Activated CD8-positive, alpha-beta memory T cell treated with anti-CD3 and anti-CD28 coated beads for 48 hours (primary cell): ENCODE measurements at places on chromosomes 2 and 18.

GRCh38 chr18:50312296-50313030 lies 25.0 kb upstream of the CXXC1 start:
- DNase-seq = no peak

- DNase-seq = no peak
These were observed 45.4 kb upstream of the CTDP1 start for GRCh38 chr18:79634186-79634585.

DNA sequence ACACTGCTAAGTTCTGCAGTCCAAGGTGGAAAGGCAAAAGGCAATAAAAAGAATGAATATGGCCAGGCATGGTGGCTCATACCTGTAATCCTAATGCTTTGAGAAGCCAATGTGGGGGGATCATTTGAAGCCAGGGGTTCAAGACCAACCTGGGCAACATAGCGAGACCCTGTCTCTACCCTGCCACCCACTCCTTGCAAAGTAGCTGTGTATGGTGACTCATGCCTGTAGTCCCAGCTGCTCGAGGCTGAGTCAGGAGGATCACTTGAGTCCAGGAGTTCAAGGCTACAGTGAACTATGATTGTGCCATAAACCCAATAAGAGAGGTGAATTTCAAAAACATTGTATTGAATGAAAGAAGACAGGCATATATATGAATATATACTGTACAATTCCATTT lies 2.4 kb downstream of the MYL12B start:
- DNase-seq = no peak

- no peak for DNase-seq
These were observed 19.3 kb upstream of the NCK2 start for GRCh38 chr2:105725388-105725787.

GRCh38 chr2:231810905-231811304 lies 24.7 kb downstream of the COPS7B start:
- no peak for DNase-seq

- DNase-seq = no peak
These were observed 111.6 kb upstream of the SERTAD2 start for GRCh38 chr2:64765160-64765805.

GRCh38 chr2:121080013-121080772 lies 204.8 kb downstream of the TFCP2L1 start:
- DNase-seq = peak; percentile 33

GRCh38 chr2:100425573-100426383 lies 8.3 kb upstream of the CHST10 start:
- no peak for DNase-seq

DNA sequence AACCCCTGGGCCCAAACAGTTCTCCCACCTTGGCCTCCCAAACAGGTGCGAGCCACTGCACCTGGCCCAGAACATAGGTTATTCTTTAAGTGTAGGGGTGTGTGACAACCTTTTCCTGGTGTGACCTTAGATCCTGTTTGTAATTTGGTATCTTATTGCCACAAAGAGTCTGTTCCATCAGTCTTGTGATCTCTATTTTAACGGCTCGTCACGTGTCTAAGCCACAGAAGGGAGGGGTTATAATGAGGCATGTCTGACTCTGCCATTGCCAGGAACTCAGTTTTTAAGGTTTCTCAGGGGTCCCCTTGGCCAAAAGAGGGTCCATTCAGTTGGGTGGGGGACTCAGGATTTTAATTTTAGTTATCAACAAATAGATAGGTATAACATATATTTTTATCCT lies 4.4 kb upstream of the ALS2 start:
- DNase-seq = no peak

GRCh38 chr2:75053484-75054112 lies 95.2 kb downstream of the POLE4 start:
- DNase-seq = no peak

DNA sequence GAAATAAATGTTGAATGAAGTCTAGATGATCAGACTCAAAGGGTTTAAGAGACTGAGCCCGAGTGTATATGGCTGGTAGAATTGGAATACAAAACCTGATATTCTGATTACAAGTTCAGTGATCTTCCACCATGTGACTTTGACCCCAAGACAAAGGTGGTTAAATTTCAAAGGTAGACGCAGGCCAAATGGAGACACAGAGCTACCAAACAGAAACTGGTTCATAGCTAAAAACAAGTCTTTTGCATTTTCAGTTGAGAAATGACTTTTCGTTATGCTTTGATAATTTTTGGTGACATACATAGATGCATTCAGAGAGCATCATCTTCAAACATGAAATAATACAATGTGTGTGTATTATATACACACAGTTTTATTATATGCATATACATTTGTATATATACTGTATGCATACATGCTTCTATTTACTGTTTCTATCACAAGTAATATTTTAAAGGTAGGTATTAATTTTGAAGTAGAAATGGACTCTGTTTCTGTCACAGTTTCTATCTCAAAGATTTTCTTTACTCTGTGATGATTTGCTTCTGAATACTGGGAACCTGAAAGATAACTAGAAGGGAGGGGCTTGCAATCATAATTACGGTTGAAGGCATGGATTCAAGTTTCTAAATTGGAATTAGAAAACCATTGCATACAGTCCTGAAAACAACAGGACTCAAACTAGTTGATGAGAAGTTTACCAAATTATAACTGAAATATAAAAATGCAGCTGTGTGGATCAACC lies 142.3 kb downstream of the ABCA12 start:
- DNase-seq = no peak

DNA sequence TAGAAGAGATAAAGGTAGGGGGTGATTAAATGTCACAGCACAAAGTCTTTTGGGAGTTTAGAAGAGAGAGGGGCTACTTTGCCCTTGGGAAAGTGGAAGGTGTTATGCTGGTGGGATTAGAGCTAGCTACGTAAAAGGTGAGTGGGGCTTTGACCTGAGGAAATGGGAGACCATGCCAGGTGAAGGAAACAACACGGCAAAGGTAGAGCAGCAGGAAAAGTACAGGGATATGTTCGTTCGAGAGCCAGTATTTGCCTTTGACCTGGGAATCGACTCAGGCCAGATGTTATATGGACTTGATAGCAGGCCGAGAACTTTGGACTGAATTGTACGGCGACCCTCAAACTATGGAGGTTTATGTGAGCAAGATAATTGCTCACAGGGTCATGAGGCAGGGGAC lies 55.7 kb upstream of the ACKR3 start:
- no peak for DNase-seq

GRCh38 chr2:129864719-129865118 lies 114.7 kb upstream of the RAB6C start:
- no peak for DNase-seq

DNA sequence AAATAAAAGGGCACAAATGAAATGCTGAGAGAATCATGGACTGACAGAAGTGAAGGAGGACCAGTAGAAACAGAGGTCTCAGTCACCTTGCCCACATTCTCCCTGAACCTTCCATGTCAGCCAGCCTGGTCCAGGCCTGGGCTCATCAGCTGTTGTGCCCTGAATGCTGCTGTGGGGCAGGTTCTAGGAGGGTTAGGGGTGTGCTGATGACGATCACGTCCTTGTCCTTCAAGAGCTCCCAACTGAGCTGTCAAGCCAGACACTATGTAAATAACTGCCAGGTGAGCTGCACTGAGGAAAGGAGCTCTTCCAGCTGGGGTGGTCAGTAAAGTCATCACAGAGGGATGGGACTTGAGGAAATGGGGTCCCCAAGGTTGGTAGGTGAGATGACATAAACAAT lies 156.5 kb downstream of the SMAD2 start:
- no peak for DNase-seq

DNA sequence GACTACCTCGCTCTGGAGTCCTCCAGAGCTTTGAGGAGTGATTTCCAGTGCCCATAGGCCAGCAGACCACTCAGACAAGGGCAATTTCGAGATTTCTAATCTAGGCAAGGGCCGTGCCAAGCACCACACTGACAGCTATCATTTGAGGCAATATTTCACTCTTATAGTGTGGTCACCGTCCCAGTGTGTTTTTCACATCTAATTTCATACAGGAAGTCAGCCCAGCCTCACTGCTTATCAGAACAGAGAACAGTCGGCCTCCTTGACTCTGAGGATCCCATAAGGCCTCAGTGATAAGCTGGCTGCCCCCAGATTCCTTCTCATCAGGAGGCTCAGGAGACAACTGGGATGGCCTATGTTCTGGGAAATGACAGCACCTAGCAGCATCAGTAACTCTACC lies 581 bp downstream of the CAPN14 start:
- DNase-seq = no peak

GRCh38 chr2:235070063-235070706 lies 118.4 kb downstream of the SH3BP4 start:
- no peak for DNase-seq

DNA sequence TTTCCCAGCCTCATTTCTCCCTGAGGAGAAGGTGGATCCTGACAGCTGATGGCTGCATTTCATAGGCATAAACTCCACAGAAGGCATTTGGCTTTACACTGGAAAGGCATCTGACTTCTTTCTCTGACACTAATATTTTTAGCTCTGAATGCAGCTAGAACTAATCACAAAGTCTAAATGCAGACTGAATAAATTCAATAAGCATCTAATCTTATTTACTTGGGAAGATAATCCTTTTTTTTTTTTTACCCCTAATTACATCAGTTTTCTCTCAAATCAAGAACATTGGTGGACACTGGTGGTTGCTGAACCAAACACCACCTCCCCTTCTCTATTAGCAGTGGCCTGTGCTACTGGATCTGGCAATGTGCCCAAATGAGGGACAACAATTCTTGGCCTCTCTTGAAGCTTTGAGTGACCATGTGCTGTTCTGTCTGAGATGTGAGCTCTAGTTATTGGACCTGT lies 50.9 kb upstream of the CD226 start:
- DNase-seq = no peak
